Colonic mucosa (tissue), 4 donors: ENCODE measurements at places on chromosomes 6 and 20.

DNA sequence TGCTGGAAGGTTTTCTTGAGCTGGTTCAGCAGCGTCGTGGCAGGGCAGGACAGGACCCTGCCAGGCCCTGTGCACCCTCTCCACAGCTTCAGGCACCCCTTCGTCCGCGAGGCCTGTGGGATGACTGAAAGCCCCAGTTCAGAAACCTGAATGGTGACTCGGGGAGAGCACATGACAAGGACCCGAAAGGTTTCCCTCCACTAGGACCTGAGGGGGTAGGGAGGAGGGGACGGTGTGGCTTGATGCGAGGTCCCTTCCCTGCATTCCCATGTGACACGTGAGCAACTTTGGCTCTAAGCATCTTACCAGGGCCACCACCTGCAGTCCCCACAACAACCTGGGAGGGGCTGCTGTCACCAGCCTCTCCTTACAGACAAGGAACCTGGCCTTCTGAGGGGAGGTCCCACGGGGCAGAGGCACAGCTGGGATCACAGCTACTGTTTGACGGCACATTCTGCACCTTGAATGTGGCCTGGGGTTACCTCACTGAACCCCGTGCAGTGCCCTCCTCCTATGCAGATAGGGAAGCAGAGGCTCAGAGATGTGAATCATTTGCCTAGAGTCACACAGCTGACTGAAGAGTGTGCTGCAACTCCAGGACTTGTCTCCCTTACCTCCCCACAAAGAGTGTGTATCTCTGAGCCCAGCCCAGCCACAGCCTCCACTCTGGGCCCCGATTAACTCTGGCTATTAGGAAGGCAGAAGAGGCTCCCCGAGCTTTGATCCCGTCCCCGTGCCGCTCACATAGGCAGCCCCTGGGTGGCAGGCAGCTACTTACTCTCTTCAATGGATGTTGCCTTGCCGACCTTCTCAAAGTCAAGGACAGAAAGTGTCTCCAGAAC, 84.6 kb downstream of the PTPN1 start:
- no peak overlapping the region for H3K27ac ChIP-seq
- no peak overlapping the region for H3K4me3 ChIP-seq
- H3K36me3 ChIP-seq: no peaks in the 10 kb centered on the region
- peaks cover 4% of the 10 kb centered on the region for H3K4me1 ChIP-seq
- no peak for DNase-seq

DNA sequence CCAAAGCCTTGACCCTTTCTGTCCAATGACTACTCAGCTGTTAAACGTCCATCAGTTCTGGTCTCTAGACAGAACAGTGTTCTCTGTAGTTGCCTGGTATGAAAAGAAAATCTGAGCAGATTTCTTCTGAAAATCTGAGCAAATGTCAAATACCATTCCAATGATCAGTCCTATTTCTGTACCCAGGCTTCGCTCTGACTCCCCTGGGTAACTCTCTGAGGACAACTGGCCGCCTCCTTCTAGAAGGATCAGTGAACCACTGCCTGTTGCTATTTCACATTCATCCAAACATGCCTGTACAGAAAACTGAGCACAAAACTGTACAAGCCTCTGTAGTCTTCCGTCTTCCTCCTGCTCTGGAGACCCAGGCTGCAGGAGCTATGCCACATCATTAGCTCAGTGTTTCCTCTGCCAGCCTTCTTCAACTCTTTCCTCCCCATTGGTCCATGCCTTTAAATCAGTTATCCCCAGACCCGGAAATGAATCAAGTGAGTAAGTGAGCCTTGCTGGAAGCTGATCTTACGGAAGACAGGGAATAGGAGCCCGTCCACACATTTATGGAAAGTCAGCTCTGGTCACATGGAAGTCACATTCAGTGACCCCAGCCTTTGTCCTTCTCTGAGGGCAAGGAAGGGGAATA, 63.3 kb downstream of the DAAM2 start:
- no peak overlapping the region for H3K4me3 ChIP-seq
- H3K27me3 ChIP-seq: no peaks in the 10 kb centered on the region
- H3K4me1 ChIP-seq: no peaks in the 10 kb centered on the region
- no peak for DNase-seq
- H3K36me3 ChIP-seq: no peaks in the 10 kb centered on the region

- no peak overlapping the region for H3K4me3 ChIP-seq
- no peak overlapping the region for H3K27ac ChIP-seq
- no peaks in the 10 kb centered on the region for H3K4me1 ChIP-seq
Measured at GRCh38 chr6:77707603-77708002, 54.8 kb downstream of the MEI4 start.

GRCh38 chr6:53794137-53794719, 577 bp upstream of the LRRC1 start:
- H3K27me3 ChIP-seq: no peaks in the 10 kb centered on the region
- peak overlapping the region; percentile 81 for H3K27ac ChIP-seq
- peak; percentile 77 for DNase-seq
- no peaks in the 10 kb centered on the region for H3K36me3 ChIP-seq
- H3K4me1 ChIP-seq: no peaks in the 10 kb centered on the region

- DNase-seq: no peak
- no peak overlapping the region for H3K4me3 ChIP-seq
- no peaks in the 10 kb centered on the region for H3K4me1 ChIP-seq
- no peak overlapping the region for H3K27ac ChIP-seq
Measured at GRCh38 chr6:30837870-30838269, 46.4 kb upstream of the DDR1 start.

GRCh38 chr6:154297721-154298120, 58.9 kb downstream of the IPCEF1 start:
- H3K36me3 ChIP-seq: no peaks in the 10 kb centered on the region
- H3K4me3 ChIP-seq: no peak overlapping the region
- no peaks in the 10 kb centered on the region for H3K4me1 ChIP-seq
- no peaks in the 10 kb centered on the region for H3K27me3 ChIP-seq
- DNase-seq: no peak
- no peak overlapping the region for H3K27ac ChIP-seq
